ENCODE measurements at places on chromosomes 13 and 19.

DNA sequence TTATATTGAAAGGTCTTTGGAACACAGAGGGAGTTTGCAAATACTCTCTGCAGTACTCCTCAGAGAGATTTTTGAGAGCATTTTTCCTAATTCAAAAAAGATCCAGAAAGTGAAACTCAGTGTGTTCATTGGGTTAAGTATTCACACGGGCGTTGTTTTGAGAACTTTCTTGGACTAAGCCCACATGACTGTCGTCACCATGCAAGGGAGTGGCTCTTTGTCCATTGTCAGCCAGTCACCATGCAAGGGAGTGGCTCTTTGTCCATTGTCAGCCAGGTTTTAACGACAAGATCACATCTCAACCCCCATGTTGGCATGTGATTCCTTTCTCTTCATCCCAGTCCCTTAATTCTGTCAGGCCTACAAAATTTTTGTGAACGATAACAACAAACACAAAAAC lies 81.2 kb upstream of the STK24 start:
- no peak for DNase-seq

DNA sequence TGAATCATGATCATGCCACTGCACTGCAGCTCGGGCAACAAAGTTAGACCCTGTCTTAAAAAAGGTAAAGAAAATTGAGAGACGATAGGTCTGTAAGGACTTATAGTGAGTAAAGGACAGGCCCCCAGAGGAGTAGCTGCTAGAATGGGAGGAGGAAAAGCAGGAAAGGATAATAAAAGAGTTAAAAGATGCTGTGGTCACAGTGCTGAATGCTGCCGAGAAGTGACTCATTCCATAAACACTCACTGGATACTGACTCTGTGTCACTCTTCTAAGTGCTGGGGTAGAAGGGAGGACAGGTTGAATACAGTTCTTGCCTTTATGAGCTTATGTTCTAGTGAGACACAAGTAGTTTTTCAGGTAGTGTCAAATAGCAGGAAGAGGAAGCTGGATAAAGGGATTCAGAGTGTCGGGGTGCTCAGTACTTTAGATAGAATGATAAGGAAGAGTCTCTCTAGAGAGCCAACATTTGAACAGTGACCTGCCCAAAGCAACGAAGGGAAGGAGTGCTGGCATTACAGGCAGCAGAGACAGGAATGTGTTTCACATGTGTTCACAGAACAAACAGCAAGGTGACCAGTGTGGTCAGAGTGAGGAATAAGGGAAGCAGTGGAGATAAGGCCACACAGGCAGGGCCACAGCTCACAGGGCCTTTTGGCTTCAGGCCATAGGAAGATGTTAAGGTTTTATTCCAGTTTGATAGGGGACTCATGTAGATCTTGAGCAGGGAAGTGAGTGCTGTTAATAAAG lies 1240.5 kb downstream of the UQCRFS1 start:
- no peak for DNase-seq

DNA sequence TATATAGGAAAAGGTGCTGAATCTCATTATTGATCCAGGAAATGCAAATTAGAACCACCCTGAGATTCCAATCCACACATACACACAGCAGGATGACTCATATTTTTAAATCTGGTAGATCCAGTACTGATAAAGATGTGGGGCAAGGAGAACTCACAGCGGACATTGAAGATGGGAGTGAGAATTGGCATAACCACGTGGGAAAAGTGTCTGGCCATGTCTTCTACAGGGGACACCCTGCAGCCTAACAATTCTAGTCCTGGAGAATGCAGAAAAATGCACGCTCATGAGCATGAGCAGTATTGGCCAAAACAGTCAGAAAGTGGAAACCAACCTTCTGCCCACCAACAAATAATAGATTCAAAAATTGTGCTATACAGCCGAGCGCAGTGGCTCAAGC lies 13.5 kb upstream of the BCL3 start:
- no peak for DNase-seq

GRCh38 chr19:42508892-42509444 lies 19.3 kb downstream of the CEACAM1 start:
- DNase-seq: no peak

- DNase-seq: no peak
Observed at GRCh38 chr19:1211494-1212234, 6.1 kb downstream of the STK11 start.

DNA sequence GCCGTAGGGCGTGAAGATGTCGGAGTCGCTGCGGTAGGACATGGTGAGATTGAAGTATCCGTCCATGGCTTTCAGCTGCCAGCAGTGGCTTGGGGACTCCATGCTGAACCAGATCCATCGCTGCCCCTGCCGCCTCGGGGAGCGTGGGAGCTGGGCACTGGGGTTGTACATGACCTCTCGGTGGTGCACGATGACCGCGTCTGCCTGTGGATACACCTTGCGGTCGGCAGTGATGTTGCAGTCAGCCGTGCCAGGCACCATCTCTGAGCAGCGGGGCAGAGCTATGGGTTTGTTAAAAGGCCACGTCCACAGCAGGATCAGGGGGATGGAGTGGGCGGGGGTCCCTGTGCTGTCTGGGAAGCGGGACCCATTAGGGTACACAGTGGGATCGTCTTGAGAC lies 7.4 kb downstream of the FUT6 start:
- DNase-seq: no peak

DNA sequence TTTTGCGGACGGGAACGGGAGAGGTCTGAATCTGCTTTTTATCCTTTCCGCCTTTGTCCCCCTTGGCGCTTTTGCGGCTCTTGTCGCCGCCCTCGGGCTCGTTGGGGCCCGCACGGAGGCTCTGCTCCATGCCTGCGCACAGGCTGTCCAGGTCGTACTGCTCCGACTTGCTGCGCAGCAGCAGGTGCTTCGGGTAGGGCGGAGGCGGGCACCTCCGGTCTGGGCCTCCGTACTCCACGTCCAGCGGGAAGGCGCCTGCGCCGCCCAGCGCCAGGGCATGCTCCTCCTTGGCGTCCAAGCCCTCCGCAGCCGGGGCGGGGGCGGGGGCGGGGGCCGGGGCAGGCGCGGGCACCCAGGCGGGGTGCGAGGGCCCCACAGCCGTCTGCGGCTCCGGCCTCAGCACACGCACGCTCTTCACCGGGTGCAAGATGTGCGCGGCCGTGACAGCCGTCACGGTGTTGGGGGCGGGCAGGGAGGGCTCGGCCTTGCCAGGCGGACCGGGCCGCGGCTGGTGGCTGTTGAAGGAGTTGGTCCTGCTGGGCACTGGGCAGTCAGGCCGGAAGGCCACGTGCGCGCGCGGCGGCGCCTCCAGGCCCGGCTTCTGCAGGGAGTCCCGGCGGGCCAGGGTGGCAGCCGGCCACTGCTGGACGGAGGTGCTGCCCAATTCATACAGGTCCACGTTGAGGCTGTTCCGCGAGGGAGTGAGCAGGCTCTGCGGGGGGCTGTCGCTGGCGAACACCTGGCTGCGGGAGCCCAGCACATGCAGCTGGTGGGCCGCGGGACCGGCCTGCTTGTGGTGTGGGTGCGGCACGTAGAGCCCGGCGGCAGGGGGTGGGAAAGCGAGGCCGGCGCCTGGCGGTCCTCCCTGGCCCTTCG lies 73.1 kb downstream of the LATS2 start:
- no peak for DNase-seq

GRCh38 chr19:4373601-4374497 lies 26.5 kb downstream of the SH3GL1 start:
- DNase-seq: no peak

- no peak for DNase-seq
Observed at GRCh38 chr19:4054441-4055208, 12.1 kb downstream of the ZBTB7A start.

DNA sequence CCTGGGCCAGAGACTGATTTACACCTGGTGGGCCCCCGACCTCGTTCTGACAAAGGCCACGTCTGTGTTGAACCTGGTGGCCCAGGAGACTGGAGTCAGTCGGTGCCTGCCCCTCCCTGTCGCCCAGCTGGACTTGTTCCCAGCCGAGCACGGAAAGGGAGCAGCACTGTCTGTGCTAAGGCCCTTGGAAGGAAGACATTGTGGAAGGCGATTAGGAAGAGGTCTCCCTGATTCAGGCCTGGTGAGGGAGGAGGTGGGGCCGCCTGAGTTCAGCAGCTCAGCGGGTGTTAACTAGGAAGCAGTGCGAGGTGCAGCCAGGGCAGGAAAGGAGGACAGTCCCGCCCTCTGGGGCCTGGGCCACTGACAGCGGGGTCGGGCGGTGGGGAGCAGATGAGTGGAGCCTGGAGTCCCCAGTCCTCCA lies 64.7 kb downstream of the GPR12 start:
- no peak for DNase-seq

GRCh38 chr13:36913463-36913862 lies 6.6 kb downstream of the SMAD9 start:
- DNase-seq: no peak

- DNase-seq: no peak
Observed at GRCh38 chr19:42178791-42179674, 38.4 kb downstream of the DEDD2 start.

DNA sequence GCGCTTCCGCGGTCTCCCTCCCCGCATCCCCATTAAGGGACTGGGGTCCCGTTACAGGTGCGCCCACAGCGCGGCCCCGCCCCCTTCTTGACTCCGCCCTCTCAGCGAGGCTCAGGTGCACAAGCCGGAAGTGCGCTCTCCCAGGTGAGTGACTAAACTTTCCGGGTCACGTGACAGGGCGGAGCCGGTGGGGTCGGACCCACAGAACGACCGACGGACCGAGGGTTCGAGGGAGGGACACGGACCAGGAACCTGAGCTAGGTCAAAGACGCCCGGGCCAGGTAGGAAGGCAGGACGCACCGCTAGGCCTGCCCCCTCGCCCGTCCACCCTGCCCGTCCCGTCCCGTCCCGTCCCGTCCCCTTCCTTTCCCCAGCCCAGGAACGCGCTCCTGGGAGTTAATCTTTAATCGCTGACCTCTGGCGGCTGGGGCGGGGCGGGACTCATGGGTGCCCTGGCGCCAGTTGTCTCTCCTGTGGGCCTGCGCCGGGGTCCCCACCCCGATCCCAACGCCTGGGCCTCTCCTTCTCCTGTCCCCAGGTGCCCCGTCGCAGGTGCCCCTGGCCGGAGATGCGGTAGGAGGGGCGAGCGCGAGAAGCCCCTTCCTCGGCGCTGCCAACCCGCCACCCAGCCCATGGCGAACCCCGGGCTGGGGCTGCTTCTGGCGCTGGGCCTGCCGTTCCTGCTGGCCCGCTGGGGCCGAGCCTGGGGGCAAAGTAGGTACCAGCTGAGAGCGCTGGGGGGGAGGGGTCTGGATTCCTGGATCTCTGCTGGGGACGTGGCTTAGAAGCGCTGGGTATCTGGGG lies at the start of gene CRB3:
TSS of gene CRB3 (plus strand) at position 202 of the 804 bp plus-strand sequence. CDS start at position 633, 431 bp downstream.
- peak; percentile 64 for DNase-seq

- DNase-seq: peak; percentile 94
Observed at GRCh38 chr19:1074544-1075283, 7.7 kb downstream of the ARHGAP45 start.

DNA sequence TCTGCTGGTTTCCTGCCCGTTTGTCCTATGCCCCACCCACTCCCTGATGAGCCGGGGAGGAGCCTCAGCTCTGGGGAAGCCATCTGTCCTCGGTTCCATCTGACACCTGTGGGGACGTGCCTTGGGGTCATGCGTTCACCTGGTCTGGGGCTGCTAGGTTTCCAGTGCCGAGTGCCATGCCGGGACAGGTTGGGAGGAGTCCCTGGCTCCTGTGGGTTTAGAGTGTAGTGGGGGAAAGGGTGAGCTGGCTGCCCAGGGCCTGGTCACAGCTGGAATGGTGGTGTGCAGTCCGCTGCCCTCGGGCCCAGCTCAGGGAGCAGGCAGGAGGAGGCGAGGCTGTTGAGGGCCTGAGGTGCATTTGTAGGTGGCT lies 2.5 kb downstream of the KDM4B start:
- DNase-seq: peak; percentile 31

GRCh38 chr19:35514282-35514809 lies 897 bp upstream of the DMKN start:
- no peak for DNase-seq

- DNase-seq: no peak
Observed at GRCh38 chr19:29478578-29479565, 46.9 kb upstream of the VSTM2B start.

DNA sequence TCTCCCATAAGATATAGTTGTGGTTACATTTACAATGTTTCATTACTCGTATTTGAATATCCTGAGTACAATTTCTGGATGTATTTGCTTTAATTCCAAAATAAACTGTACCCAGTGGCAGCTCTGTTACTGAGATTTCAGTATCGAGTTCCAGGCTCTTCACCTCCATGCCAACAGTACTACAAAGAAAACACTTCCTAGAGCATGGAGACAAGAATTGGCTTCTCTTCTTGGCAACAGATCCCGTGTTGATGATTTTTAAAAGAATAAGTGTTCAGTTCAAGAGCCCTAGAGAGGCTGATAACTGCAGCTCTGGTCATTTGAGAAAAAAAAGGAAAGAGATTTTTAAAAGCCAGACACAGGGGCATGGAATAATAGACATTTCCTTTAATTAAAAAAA lies 302.8 kb downstream of the EFNB2 start:
- DNase-seq: no peak

DNA sequence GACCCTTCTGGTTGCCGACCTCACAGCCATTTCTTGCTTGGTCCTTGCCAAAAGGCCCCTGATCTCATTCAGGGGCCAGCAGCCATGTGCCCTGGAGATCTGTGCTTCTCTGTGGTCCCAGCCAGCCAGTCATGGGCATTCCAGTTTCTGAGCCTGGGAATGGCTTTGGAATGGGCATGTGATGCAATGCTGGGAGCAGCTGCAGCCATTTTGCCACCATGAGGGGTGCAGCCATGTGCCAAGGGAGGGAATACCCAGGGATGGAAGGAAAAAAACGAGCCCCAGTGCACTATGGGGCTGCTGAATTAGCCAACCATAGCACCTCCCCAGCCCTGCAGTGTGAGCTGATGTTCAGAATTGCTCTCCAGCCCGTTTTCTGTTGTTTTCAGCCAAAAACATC lies 26.3 kb downstream of the F2RL3 start:
- DNase-seq: no peak

GRCh38 chr19:3761382-3762129 lies at the start of gene APBA3:
APBA3 (minus strand) TSS chr19:3761692; CDS start chr19:3760264, 1,428 bp downstream.
- DNase-seq: peak; percentile 95

GRCh38 chr19:32649751-32650150 lies 25.2 kb downstream of the ANKRD27 start:
- DNase-seq: no peak

All from CD4-positive, alpha-beta T cell treated with Interleukin-1 beta for 1 hour (primary cell).